ENCODE measurements at places on chromosomes 12 and 14.

- no peak for DNase-seq
Observed at GRCh38 chr14:87705439-87705896, 287.5 kb downstream of the GALC start.

- no peak for DNase-seq
Observed at GRCh38 chr14:51674294-51675002, 22.7 kb downstream of the FRMD6 start.

GRCh38 chr14:68527329-68527851, 265.5 kb downstream of the ZFP36L1 start:
- DNase-seq: no peak

DNA sequence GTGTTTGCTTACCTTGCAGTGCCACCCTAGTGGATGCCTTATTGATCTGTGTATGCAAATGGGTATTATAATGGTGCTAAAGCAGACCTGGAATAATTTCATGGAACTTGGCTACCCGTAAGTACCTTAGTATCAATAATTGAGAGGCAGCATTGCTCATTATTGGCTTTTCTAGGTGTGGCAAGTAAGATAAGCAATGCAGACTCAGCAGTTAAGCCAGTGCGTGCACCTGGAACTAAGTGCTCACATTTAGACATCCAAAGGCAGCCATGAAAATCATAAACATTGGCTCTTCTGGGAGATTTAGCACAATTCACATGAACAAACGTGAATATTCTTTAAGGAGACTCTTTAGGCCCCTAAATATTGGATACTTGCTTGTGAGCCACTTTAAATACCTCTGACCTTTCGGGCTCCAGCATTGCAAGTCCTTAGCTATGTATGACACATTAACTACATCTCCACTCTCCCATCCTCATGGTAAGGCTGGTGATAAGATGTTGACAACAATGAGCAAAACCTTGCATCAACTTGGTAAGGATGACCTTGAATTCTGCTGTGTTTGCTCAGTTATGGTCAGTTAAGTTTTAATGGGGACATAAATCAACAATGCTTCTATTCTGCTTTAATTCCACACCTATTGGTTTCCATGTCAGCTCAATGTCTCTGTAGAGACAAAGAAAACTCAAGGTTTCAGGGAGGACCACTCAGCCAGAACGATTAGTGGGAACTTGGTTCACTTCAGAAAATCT, 112.0 kb downstream of the SLC5A8 start:
- no peak for DNase-seq

DNA sequence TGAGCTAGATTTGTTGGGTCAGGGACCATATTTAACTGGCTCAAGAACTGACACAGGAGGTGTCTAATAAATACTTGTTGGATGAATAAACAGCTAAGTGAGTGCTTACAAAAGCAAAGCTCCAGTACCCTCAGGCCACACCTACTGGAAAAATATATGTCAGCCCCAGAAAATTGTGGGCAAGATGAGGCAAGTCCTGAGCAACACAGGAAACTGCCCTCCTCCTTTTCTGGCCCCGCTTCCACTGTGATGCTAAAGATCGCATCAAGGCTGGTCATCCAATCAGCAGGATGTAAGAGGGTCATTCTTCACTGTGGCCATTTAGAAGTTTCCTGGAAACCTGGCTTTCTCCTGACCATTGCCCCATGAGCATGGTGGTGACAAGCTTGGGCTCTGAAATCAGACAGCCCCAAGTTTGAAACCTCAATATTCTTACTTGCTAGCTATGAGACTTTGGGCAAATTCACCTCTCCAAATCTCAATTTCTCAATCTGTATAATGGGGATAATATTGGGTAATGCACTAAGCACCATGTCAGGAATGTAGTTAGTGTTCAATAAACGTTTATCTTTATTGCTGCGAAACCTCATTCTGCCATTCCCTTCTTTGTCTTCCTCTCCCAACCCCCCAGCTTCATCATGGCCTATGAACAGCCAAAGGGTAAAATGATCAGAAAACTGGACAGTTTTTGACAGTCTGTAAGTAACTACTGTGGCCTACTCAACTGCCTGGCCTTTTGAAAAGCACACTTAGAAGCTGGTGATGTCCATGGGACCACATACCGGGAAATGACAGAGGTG, 139.3 kb upstream of the PZP start:
- DNase-seq: no peak

DNA sequence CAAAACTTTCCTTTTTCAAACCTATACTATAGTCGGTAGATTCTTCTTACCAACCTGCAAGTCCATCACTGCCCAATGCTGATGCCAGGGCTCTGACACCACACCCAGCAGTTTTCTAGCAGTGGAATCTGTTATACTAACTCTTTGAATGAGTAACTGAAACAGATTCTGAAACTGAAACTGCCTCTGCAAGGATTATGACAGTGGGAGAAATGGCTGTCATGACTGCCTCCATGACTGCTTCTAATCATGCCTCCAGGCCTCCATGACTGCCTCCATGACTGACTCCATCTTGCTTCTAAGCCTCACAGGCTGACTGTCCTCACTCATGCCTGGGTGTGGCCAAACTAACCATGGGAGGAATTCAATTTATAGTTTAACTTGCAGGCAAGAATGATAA, 29.4 kb upstream of the OXA1L start:
- DNase-seq: no peak

- DNase-seq: no peak
Observed at GRCh38 chr12:104426926-104427546, 29.7 kb upstream of the CHST11 start.

DNA sequence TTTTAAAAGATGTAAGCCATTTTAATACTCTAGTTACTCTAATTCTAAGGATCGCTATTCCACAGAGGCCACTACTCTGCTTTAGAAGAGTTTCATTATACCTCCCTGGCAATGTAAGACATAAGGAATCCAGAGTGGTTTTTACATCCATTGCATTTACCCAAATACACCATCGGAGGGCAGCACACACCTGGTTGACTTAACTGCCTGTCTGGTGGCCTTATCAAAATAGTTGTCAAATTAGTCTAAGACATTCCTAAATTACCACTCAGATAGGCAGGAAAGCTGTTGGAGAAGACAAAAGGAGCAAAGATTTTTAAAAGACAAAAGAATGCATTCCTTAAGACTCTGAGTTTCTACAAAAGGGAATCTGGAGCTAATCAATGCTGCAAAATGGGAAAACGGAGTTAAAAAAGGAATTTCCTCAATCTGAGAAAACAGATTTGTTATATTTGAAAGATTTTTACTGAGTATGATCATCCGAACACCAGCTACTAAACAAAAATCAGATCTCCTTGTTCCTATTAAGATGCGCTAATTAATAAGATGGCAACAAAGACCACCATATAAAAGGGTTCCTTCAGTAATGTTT, 33.8 kb upstream of the FGD4 start:
- peak; percentile 29 for DNase-seq

DNA sequence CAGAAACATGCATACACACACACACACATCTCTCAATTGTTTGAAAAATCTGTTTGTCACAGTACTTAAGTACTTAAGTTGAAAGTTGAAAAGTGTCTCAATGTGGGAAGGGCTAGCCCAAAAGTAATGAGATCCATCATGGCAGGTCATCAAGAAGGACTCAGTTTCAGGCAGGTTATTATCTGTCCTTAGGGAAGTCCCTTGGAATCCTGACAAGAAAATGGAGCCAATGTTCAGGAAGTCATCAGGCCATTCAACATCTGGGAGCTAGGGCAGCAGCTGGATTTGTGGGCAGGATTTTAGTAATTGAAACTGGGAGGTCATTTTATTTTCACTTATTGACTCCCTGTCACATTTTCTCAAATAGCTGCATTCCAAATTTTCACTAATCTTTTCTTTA, 56.0 kb downstream of the MSRB3 start:
- no peak for DNase-seq

- no peak for DNase-seq
Observed at GRCh38 chr12:77998236-77998786, 167.6 kb downstream of the NAV3 start.

GRCh38 chr14:61438860-61439765, 117.7 kb downstream of the PRKCH start:
- peak; percentile 10 for DNase-seq

GRCh38 chr14:91753501-91754128, 21.7 kb upstream of the CATSPERB start:
- DNase-seq: no peak
